ENCODE measurements at places on chromosomes 6 and 20. TPM values are rescaled to one million over a fixed set of nuclear protein-coding genes. Genes with fewer than 3 reads are reported as not detected.

GRM1 gene
- total RNA-seq = not detected

- no peaks in the 10 kb centered on the region for H3K4me1 ChIP-seq
- no peaks in the 10 kb centered on the region for H3K36me3 ChIP-seq
- H3K27me3 ChIP-seq = no peaks in the 10 kb centered on the region
- H3K27ac ChIP-seq = no peak overlapping the region
- DNase-seq = no peak
Measured at GRCh38 chr20:9330151-9330550, 184.2 kb upstream of the LAMP5 start.

GRCh38 chr6:117555882-117556498, 46.3 kb downstream of the GOPC start:
- peak; percentile 44 for DNase-seq
- H3K27me3 ChIP-seq = no peaks in the 10 kb centered on the region
- no peaks in the 10 kb centered on the region for H3K36me3 ChIP-seq
- H3K4me1 ChIP-seq = peaks cover 5% of the 10 kb centered on the region
- H3K4me3 ChIP-seq = no peak overlapping the region

DNA sequence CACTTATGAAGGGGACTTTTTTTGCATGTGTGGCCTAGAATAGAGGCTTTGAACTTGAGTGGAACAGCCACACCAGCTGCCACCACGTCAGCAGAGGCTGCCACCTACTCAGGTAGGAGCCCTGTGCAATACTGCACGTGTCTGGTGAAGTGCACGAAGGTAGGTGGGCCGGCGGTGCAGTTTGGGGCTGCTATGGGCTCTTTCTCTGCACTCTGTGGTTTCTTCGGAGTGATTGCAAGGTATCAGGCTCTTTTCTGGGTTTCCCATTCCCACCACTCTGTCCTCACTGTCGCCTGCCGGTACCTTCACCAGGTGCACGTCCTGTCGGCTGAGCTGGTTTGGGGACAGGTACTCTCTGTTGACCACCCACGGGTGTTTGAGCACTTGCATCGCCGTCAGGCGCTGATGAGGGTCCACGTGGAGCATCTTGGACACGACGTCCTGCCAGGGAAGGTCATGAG, 30.8 kb upstream of the MPC1 start:
- H3K27me3 ChIP-seq = peaks cover 4% of the 10 kb centered on the region
- peaks cover 23% of the 10 kb centered on the region for H3K36me3 ChIP-seq
- H3K4me1 ChIP-seq = peaks cover 80% of the 10 kb centered on the region
- no peak overlapping the region for H3K4me3 ChIP-seq
- DNase-seq = no peak

DNA sequence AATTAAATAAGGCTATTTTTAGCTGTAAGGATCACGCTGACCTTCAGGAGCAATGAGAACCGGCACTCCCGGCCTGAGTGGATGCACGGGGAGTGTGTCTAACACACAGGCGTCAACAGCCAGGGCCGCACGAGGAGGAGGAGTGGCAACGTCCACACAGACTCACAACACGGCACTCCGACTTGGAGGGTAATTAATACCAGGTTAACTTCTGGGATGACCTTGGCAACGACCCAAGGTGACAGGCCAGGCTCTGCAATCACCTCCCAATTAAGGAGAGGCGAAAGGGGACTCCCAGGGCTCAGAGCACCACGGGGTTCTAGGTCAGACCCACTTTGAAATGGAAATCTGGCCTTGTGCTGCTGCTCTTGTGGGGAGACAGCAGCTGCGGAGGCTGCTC, 84.0 kb downstream of the RAMACL start:
- H3K4me3 ChIP-seq = no peak overlapping the region
- peaks cover 1% of the 10 kb centered on the region for H3K36me3 ChIP-seq
- H3K27ac ChIP-seq = no peak overlapping the region
- no peak for DNase-seq
- H3K27me3 ChIP-seq = no peaks in the 10 kb centered on the region
- H3K4me1 ChIP-seq = peaks cover 18% of the 10 kb centered on the region

RAMACL gene
- total RNA-seq = 0.95 TPM

GRCh38 chr6:54291146-54291545, 17.1 kb upstream of the TINAG start:
- peaks cover 11% of the 10 kb centered on the region for H3K4me1 ChIP-seq
- no peak overlapping the region for H3K4me3 ChIP-seq
- no peak overlapping the region for H3K27ac ChIP-seq
- peaks cover 12% of the 10 kb centered on the region for H3K27me3 ChIP-seq
- H3K36me3 ChIP-seq = no peaks in the 10 kb centered on the region

GRCh38 chr6:108288742-108289141, 6.1 kb upstream of the AFG1L start:
- no peak overlapping the region for H3K4me3 ChIP-seq
- peaks cover 18% of the 10 kb centered on the region for H3K4me1 ChIP-seq
- H3K27me3 ChIP-seq = no peaks in the 10 kb centered on the region
- no peaks in the 10 kb centered on the region for H3K36me3 ChIP-seq
- no peak overlapping the region for H3K27ac ChIP-seq

GRCh38 chr20:38406476-38406875, 28.7 kb downstream of the SNHG17 start:
- H3K27me3 ChIP-seq = no peaks in the 10 kb centered on the region
- H3K4me1 ChIP-seq = no peaks in the 10 kb centered on the region
- H3K36me3 ChIP-seq = peaks cover 7% of the 10 kb centered on the region
- DNase-seq = no peak

HDGFL1 gene
- total RNA-seq = not detected

DNA sequence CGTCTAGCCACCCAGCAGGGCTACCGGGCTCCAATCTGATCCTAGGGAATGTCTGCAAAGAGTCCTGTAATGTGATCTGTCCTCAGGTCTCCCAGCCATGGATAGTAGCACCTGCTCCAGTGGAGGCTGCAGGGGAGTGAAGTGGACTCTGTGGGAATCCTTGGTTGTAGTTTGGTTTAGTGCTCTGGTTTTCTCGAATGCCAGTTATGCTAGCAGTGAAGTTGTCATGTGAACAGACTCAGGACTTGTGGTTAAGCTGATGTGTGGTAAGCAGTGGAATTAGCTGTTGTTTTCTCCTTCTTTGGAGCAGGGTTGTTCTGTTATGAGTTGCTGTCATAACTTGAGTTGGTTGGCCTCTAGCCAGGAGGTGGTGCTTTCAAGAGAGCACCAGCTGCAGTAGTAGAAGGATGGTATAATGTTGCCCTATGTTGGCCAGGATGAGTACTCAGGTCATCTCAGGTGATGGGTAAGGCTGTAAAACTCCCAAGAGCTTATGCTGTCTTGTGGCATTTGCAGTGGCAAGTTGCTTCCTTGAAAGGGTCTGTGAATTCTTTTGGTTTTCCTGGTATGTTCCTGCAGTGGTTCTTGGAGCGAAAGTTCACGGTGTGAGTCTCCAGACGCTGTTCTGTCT, 390.2 kb downstream of the UTRN start:
- H3K27ac ChIP-seq = no peak overlapping the region
- peaks cover 24% of the 10 kb centered on the region for H3K36me3 ChIP-seq
- H3K4me1 ChIP-seq = peaks cover 26% of the 10 kb centered on the region
- peak; percentile 75 for DNase-seq
- H3K27me3 ChIP-seq = no peaks in the 10 kb centered on the region

DNA sequence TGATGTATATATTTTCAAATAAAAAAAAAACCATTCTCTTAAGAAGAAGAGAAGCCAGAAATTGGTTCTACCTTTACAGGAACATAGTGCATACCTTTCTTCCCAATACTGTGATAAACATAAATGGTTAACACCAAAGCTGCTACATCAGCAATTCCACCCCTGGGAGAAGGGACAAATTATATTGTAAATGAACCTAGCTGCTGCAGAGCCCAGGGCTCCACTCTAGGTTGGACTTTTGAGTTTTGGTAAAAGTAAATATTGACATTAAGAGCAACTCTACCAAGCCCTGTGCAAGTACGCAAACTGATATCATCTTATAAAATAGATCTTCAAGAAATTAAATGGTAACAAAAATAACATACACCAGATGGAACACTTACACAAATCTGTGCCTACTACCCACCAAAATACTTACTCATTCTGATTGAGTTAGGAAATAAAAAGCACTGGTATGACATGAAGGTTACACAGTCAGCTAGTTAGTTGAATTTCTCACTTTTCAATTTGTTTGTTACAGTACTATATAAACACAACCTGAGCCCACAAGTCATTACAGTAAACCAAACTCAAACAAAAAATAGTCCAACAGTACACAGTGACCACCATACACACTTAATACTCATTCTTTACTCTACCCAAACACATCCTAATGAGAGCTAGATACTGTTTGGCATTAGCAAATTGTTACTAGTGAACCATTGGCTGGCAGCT, 223.3 kb upstream of the HEY2 start:
- H3K27ac ChIP-seq = no peak overlapping the region
- H3K27me3 ChIP-seq = peaks cover 38% of the 10 kb centered on the region
- no peaks in the 10 kb centered on the region for H3K36me3 ChIP-seq
- H3K4me1 ChIP-seq = no peaks in the 10 kb centered on the region

SLC22A16 gene
- not detected for total RNA-seq

- H3K4me1 ChIP-seq = no peaks in the 10 kb centered on the region
- H3K4me3 ChIP-seq = no peak overlapping the region
- no peaks in the 10 kb centered on the region for H3K36me3 ChIP-seq
- no peak overlapping the region for H3K27ac ChIP-seq
Measured at GRCh38 chr6:63058601-63059000, 152.7 kb upstream of the FKBP1C start.

GRCh38 chr6:128327890-128328289, 192.5 kb downstream of the PTPRK start:
- no peak overlapping the region for H3K27ac ChIP-seq
- H3K4me1 ChIP-seq = no peaks in the 10 kb centered on the region
- no peaks in the 10 kb centered on the region for H3K27me3 ChIP-seq
- H3K4me3 ChIP-seq = no peak overlapping the region
- no peaks in the 10 kb centered on the region for H3K36me3 ChIP-seq
- peak; percentile 19 for DNase-seq
